ENCODE measurements at places on chromosomes 4 and X. TPM values are rescaled to one million over a fixed set of nuclear protein-coding genes. Genes with fewer than 3 reads are reported as not detected.

The PCYT1B gene
- 2.1 TPM for total RNA-seq

The RAB33B gene
- 11.2 TPM for total RNA-seq

The ASB9 gene
- 0.25 TPM for total RNA-seq

The USP9X gene
- total RNA-seq, result 129 TPM

The TMSB15A gene
- 8.7 TPM for total RNA-seq

The ZCCHC18 gene
- total RNA-seq, result 2.0 TPM

The MXRA5 gene
- 49.0 TPM for total RNA-seq

The RASSF6 gene
- not detected for total RNA-seq

The ADH1A gene
- not detected for total RNA-seq

The PRRG3 gene
- 1.2 TPM for total RNA-seq

The KCND1 gene
- total RNA-seq, result 0.33 TPM

The CXCL11 gene
- total RNA-seq, result not detected
